ENCODE measurements at places on chromosomes 2 and 18. TPM values are rescaled to one million over a fixed set of nuclear protein-coding genes. Genes with fewer than 3 reads are reported as not detected.

- DNase-seq, result no peak
Measured at GRCh38 chr2:58939388-58939787, 698.3 kb upstream of the FANCL start.

Gene PPM1G
- total RNA-seq, result 56.7 TPM

GRCh38 chr2:239762655-239763269 lies 262.4 kb downstream of the NDUFA10 start:
- peak; percentile 64 for DNase-seq

DNA sequence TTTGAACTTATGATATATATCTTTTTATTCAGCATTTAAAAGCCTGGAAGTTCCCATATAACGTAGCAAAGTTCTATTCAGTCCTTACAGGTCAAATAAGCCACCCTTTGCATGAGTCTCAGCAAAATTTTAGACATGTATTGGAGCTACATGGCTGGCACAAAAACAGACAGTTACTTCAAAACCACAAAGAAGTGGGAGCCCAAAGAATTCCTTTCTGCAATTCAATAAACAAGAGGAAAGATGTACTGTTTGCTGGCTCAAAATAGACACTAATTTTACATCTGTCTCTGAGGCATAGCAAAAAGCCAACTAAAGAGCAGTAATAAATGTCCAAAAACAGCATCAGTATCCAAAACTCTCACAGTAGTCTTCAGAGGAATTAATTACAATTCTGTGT lies 87.0 kb downstream of the ZEB2 start:
- no peak for DNase-seq

GRCh38 chr2:65749545-65749944 lies 317.1 kb upstream of the SPRED2 start:
- no peak for DNase-seq

Gene CDH2
- total RNA-seq, result 0.71 TPM

All from mesenteric fat pad (tissue), 1 donor.